ENCODE measurements at places on chromosomes 5 and 9. TPM values are rescaled to one million over a fixed set of nuclear protein-coding genes. Genes with fewer than 3 reads are reported as not detected.

Gene TEK
- total RNA-seq, result 7.5 TPM

DNA sequence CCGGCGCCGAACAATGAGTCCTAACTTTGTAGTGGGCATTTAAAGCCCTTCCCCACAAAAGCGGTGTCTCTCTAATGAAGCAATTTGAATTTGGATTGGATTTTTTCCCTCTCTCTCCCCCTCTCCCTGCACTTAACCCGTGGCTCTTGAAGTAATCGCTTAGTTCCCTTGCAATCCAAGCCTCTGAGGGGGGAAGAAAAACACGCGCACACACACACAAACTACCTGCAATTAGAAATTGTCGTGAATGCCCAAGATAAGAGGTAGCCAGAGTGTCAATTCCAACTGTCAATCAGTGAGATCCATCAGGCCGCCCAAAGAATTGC lies 1.2 kb downstream of the LHX6 start:
- no peak for DNase-seq

- no peak for DNase-seq
Observed at GRCh38 chr5:171258737-171259415, 50.2 kb upstream of the TLX3 start.

GRCh38 chr5:124262991-124263571 lies 483.4 kb downstream of the ZNF608 start:
- no peak for DNase-seq

DNA sequence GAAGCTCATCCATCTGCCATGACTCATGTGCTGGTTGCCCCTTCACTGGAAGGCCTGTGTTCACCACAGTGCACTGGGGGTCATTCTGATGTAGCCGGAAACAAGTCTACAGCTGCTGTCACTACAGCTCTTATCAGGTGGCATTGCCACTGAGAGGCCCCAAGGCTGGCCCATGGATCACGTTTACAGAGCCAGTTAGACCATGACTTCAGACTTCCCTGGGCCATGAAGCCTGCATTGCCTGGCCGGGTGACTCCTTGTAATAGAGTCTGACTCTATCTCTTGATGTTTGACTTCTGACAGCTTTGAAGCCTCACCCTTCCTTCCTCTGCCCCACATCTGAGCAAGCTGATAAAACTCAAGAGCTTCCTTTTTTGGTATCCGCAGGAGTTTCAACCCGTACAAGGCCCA lies 473.5 kb upstream of the DAP start:
- peak; percentile 86 for DNase-seq

GRCh38 chr9:37284636-37285035 lies 137.9 kb upstream of the GRHPR start:
- DNase-seq, result no peak

Measured in esophagus muscularis mucosa (tissue), 4 donors.